ENCODE measurements at places on chromosomes 16 and 17. TPM values are rescaled to one million over a fixed set of nuclear protein-coding genes. Genes with fewer than 3 reads are reported as not detected.

HBA2 gene
- not detected for total RNA-seq

CDH13 gene
- total RNA-seq, result 22.9 TPM

RPRML gene
- not detected for total RNA-seq

DNA sequence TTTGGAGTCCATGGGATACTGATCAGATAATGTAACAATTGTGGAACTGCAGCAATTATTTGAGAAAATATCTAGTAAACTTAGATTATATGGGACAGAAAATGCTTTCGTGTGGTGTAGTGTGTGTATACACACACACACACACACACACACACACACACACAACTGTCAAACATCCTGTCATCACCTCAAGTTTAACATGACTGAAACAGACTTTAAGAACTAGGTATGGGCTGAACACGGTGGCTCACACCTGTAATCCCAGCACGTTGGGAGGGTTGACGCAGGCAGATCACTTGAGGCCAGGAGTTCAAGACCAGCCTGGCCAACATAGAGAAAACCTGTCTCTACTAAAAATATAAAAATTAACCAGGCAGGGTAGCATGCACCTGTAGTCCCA, 544 bp upstream of the EVI2A start:
- DNase-seq, result no peak

TNFRSF17 gene
- total RNA-seq, result not detected

SIRT7 gene
- total RNA-seq, result 20.4 TPM

LRRC75A gene
- under 0.01 TPM for total RNA-seq

- DNase-seq, result no peak
Measured at GRCh38 chr17:80881306-80881705, 110.3 kb upstream of the CHMP6 start.

- DNase-seq, result no peak
Measured at GRCh38 chr17:14228903-14229302, 7.8 kb downstream of the CDRT15 start.

ZACN gene
- not detected for total RNA-seq

EVI2B gene
- not detected for total RNA-seq

GRCh38 chr17:627051-627450, 87.6 kb downstream of the VPS53 start:
- no peak for DNase-seq

- DNase-seq, result no peak
Measured at GRCh38 chr16:84607694-84608093, 10.2 kb downstream of the COTL1 start.

DNA sequence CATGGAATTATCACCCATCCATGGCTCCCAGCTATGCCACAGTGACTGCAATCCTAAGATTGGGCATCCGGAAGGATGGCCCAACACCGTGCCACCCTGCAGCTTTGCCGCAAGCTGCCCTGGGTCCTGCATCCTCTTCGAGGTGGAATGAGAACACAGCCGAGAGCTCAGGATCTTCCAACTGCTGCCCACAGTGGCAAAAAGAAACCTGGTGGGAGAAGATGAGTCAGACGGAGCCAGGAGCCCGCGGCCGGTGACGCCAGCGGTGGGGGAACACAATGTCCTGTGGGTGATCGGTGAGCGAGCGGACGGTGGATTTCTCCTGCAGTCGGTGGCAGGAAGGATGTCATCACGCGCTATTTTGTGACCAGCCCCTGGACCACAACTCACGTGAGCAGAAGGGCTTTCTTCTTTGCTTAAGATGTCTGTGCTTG, 20.1 kb downstream of the CD7 start:
- peak; percentile 89 for DNase-seq

- no peak for DNase-seq
Measured at GRCh38 chr16:8963010-8963820, 491 bp downstream of the USP7 start.

DNA sequence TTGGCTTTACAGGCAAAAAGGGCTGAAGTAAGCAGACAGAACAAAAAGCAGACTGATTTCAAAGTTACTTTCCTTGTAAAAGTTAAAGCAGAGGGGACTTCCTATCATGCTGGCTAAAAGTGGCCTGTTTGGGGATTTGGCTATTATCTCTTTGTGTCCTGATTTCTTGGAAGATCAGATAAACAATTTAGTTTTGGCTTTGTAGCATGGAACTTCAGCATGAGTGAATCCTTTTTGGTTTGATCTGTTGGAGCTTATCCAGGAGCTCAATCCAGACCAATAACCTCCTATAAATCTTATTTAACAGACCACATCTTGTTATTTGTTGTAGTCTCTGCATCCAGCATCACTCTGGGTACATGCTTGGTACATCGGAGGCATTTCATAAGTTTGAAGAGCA, 8.9 kb upstream of the RNF112 start:
- no peak for DNase-seq

NLRP1 gene
- 8.6 TPM for total RNA-seq

- peak; percentile 31 for DNase-seq
Measured at GRCh38 chr16:66344533-66345145, 21.9 kb upstream of the CDH5 start.

DNA sequence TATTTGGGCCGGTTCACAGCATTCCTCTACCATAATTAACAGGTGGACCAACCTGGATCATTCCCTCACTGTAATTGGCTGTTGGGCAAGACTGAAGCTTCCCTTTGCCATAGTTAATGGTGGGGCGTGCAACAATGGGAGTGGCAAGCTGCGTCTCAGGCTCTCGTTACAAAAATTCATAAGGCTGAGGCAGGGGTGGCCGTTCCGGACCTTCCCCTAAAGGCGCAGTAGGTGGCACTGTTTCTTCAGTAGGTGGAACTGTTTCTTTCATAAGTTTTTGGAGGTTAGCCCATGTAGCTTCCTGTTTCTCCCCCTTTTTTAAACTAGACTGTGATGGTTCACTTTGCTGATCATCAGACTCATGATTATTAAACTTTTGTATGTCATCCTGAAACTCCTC, 17.0 kb upstream of the TMC5 start:
- no peak for DNase-seq

- no peak for DNase-seq
Measured at GRCh38 chr17:16429083-16429482, 13.7 kb downstream of the TRPV2 start.

GHDC gene
- 69.0 TPM for total RNA-seq

TBC1D26 gene
- not detected for total RNA-seq

C16orf86 gene
- total RNA-seq, result 11.1 TPM

GRCh38 chr17:79214940-79215604, 140.4 kb downstream of the ENGASE start:
- no peak for DNase-seq

SLC16A11 gene
- total RNA-seq, result not detected

SCIMP gene
- not detected for total RNA-seq

- DNase-seq, result no peak
Measured at GRCh38 chr16:65500919-65501318, 379.1 kb upstream of the CDH11 start.

PYY gene
- total RNA-seq, result not detected

KCNJ18 gene
- not detected for total RNA-seq

Data from renal cortical epithelial cell (primary cell).